Right atrium auricular region (tissue), 2 donors: ENCODE measurements at places on chromosomes 12 and 14.

- no peak for DNase-seq
These were observed 340.2 kb downstream of the AEBP2 start for GRCh38 chr12:19779395-19780056.

- peak; percentile 83 for DNase-seq
These were observed at the start of gene KITLG for GRCh38 chr12:88580051-88580871. KITLG (minus strand) TSS chr12:88580471; CDS start chr12:88580278, 193 bp downstream.

GRCh38 chr12:132617822-132618682, 524 bp upstream of the P2RX2 start:
- DNase-seq = no peak

DNA sequence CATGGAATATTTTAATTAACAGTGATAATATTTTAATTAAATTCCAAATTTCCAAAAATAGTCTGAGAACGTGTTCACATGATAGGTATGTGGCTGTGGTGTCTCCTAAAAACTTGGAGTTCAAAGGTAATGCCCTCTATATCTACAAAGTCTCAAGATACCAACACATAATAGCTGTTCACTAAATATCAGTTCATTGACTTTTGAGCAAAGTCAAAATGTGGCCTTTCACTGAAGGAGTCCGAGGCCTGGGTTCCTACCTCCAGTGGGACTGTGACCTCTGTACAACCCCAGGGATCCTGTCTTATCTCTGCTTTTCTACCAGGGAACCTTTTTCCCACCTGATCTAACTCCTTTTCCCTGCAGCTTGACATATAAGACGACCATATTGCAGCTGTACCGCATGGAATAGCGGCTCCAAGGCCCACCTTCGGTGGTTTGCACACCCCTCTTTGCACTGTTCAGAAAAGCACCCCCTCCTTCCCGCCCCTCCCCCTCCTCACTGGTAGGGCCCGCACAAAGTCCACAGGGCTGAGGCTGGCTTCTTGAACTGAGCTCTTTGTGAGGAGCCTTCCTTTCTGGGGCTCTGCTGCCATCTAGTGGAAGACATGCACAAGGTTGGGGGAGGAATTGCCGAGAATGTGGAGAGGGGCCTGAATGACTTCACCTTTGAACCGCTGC, 3.1 kb downstream of the CCND2 start:
- peak; percentile 90 for DNase-seq

GRCh38 chr12:93727911-93728310, 50.7 kb downstream of the CRADD start:
- DNase-seq = no peak

GRCh38 chr12:106274575-106275121, 26.8 kb upstream of the CKAP4 start:
- DNase-seq = no peak

DNA sequence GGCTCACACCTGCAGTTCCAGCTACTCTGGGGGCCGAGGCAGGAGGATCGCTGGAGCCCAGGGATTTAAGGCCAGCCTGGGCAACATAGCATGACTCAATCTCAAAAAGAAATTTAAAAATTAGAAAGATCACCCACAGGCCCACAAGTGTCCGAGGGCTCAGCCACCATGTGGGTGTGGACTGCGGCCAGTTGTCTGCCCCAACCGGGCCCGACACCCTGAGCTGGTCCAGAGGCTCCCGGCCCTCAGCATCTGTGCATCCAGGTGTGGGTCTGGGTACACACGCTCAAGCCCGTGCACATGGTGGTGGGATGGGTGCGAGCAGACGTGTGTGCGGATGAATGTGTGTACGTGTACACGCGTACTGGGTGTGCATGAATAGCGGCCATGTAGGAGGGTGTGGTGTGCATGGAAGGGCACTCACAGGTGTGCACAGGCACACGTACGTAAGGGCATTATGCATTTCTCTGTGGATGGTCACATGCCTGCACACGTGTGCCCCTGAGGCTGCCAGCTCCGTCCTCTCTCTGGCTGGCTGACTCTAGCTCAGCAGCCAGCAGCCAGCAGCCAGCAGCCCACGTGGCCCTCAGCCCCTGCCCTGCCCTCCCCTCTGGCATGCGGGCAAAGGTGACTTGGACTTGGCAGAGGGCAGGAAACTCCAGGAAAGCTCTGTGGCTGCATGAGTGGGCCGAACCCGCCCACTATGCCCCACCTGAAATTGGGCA, 23.3 kb upstream of the NUDT14 start:
- DNase-seq = no peak

DNA sequence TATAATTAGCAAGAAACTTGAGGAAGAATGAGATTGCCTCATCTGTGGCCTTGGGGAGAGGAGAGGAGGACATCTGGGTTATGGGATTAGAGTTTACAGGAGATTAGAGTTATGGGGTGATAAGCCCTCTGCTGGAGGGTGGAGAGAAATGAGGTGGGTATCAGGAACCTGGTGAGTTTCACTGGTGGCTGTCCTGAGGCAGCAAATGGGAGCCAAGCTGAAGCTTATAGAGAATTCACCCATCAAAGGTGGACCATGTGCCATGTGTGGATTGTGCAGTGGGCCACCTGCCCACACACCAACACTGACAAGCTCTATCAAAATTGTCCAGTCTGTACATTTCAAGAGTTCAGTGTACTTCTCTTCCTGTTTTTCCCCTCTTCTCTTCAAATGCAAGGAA, 135.3 kb downstream of the AEBP2 start:
- DNase-seq = no peak

DNA sequence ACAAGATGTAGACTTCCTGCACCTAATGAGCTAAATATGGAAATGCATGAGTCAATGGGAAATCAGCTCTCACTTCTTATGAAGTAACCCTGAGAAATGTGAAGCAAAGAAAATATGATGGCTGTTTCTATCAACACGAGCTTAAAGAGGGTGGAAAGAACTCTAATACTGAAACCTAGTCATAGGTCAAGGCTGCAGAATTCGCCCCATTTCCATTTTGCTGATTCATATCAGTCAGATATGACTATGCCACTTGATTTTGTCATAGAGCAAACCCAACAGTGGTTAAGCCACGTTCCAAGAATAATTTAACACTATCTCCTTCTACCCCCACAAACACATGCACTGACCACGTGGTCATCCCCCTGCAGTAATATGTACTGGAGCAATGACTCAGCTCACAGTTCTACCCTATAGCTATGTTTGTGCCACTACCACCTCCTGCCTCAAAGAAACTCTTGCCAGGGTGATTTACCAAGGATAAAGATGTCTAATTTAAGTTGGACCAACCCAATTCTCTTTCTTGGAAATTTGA, 157.5 kb downstream of the TMTC3 start:
- no peak for DNase-seq

DNA sequence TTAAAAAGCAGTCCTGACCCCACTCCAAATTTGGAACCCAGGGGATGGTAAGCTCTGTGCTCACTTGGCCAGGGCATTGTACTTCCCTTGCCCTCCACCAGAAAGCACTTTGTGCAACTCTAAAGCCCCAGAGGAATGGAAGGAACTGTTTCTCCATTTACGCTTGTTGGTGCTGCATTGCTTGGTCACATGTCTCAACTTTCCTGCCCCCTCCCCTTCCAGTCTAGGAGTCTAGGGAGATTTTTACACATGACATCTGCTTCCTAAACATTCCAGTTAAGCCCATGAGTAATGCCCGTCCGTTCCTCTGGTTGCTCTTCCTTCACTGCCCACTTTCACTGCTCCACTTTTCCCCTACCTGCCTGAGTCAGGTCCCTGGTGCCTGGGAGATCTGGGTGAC, 92.6 kb upstream of the MAP1LC3B2 start:
- no peak for DNase-seq

- no peak for DNase-seq
These were observed 95.5 kb upstream of the FAR2 start for GRCh38 chr12:29053567-29053966.

- peak; percentile 46 for DNase-seq
These were observed 131.4 kb downstream of the DICER1 start for GRCh38 chr14:95025941-95026340.

- peak; percentile 47 for DNase-seq
These were observed 116.6 kb upstream of the C14orf180 start for GRCh38 chr14:104462651-104463630.

- DNase-seq = no peak
These were observed 867 bp downstream of the RHOJ start for GRCh38 chr14:63205044-63205575.

GRCh38 chr14:78075555-78076277, 94.5 kb upstream of the NRXN3 start:
- no peak for DNase-seq

GRCh38 chr14:68873376-68873775, 80.5 kb upstream of the ZFP36L1 start:
- no peak for DNase-seq

DNA sequence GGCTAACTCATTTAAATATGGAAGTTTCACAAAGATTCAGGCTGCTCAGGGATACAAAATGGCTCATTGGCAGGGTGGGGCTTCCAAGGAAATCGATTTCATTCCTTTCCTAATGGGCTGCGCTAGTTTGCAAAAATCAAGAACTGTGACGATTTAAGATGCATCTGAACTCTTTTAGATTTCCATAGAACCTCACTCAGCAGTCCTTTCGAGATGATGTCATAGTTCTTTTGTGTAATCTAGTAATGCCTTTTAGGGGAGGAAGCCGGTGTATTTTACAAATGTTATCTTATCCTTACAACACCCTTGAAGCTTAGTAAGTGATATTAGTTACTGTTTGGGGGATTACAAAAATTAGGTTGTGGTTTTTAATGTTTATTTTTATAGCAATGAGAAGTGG, 239.8 kb downstream of the RGS6 start:
- no peak for DNase-seq

DNA sequence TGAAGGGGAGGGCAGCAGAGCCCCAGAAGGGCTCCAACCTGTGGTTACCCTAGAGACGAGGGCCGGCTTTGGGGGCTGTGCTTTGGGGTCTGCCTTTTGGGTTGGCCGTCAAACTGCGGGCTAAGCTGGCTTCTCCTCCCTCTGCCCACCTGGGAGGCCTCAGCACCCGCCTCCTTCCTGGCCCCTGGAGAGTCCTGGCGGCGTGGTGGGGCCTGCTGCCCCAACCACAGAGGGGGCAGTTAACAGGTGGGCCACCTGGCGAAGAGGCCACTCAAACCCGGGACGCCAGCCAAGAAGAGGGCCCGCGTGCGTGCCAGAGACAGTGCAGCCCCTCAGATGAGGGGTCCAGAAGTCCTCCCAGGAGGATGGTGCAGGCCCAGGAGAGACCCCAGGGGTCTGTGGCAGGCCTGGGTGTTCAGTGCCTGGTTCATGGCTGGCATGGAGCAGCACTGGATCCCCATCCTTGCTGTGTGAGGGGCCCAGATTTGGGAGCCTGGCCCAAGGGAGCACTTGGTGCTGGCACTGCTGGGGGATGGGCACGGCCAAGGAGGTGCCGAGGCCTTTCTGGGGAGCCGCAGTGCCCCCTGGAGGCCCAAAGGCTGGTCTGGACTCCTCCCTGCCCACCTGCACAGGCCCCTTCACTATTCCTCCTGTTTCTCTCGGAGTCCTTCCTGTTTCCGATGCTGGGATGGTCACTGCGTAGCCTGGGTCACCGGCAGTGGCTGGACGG, 48.8 kb downstream of the LRCOL1 start:
- DNase-seq = no peak

- DNase-seq = no peak
These were observed 198.4 kb downstream of the PHETA1 start for GRCh38 chr12:111170543-111170942.

DNA sequence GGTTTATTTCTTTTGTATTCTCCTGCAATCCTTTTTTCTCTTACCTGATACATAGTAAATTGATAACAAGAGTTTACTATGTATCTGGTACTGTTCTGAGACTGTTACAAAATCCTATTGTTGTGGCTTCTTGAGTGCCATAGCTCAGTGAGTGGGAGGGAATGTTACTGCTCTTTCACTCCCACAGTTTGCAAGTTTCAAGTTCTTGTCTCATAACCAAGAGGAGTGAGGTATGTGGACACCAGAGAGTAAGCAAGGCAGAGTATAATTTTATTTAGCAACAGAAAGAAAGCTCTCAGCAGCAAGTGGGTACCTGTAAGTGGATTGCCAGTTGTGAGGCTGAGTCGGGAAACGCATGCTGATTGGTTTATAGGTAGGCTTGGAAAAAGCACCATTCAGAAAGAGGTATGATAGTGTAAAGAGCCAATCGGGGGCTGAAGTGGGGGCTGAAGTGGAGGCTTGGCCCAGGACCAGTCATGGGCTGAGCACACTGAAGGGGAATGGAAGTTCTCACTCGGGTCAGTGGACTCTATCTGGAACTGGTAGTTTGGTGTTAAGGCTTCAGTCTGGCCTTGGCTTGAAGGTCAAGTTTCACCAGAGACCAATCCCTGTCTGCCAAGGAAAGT, 850.8 kb downstream of the TMTC2 start:
- no peak for DNase-seq
